ENCODE measurements at places on chromosomes 12 and 14.
A peak's percentile ranks its signal among the peaks of the same experiment; 100 is the strongest.

DNA sequence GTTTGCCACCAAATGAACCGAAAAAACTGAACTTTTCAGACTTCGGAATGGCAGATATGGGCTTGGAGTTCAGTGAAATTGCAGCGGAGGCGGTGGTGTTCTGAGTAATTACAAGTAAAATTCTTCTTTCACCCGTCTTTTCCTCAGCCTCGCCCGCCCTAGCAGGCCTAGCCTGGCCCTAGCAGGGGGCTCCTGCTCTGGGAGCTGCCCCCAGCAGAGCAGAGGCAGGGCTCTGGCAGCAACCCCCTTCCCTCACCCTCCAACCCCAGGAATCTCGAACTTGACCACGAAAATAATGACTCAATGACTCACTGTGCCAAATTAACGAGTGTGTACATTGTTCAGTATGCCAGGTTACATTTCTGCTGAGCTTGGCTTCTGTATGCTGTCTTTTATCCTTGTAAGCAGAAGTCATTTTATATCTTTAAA, 1.1 kb downstream of the PAPLN start:
- no peak for DNase-seq

- DNase-seq: no peak
These were observed 135.0 kb downstream of the FOXG1 start for GRCh38 chr14:28901631-28902030.

GRCh38 chr12:47813511-47814196, 6.0 kb downstream of the HDAC7 start:
- no peak for DNase-seq

DNA sequence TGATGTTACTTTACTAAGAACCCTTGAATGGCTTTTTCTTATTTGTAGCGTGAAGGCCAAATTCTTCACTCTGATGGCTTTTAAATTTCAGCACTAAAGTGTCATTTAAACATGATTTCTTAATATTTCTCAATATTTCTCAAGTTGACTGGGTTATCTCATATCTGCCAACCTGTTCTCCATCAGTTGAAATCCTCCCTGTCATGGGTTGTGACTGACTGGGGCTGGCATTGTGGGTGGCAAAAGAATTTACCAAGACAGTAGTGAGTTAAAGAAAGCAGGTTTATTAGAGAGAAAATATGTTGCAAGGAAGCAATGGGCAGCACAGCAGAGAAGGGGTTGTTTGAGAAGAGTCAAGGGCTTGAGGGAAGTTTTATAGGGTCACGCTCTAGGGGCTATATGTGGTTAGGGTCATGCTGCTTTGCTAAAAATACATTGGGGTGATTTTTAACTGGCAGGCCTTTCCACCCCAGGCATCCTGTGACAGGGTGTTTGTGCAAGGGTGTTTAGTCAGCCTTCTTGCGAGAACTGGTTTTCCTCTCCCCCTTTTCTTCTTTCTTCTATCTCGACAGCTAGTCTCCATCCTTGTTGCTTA, 232.8 kb upstream of the SEL1L start:
- DNase-seq: no peak

DNA sequence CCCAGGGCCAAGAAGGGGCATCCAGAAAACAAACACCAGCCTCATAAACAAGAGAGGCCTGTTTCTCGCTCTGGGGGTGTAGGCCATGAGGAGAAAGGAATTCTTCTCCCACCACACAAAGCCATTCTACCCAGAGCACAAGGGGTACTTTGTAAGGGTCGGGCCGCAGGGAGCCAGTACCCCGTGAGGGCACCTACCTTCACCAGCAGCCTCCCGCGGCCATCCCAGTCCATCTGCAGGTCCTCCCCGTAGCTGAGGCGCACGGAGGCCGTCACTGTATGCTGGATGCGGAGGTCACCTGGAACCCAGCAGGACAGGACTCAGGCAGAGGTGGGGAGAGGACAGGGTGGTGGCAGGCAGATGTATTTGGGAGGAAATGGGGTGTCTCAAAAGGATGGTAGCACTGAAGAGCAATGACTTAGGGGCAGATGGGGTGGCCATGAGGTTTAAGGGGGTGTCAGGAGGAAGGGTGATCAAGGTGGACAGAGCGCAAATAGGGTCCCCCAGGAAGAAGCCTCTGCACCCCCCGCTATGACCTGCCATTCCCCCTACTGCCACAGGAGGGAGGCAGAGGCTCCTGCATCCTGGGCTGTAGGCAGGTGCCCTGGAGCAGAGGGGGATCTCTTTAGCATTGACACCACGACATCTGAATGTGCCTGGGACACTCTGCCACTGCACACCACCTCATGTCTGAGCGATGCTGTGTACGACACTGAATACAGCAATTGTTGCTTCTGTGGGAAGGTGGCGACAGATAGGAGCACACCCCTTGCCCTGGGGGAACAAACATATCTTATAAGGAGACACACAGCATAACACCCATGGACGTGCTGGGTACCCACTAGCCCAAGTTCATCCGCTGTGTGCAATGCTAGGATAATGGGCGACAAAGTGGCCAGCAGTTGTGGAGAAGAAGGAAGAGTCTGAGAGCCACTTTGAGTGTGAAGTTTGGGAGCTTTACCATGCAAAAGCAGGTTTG, 61.4 kb downstream of the VWF start:
- DNase-seq: no peak

- no peak for DNase-seq
These were observed 127.6 kb downstream of the GXYLT1 start for GRCh38 chr12:42017051-42017450.

DNA sequence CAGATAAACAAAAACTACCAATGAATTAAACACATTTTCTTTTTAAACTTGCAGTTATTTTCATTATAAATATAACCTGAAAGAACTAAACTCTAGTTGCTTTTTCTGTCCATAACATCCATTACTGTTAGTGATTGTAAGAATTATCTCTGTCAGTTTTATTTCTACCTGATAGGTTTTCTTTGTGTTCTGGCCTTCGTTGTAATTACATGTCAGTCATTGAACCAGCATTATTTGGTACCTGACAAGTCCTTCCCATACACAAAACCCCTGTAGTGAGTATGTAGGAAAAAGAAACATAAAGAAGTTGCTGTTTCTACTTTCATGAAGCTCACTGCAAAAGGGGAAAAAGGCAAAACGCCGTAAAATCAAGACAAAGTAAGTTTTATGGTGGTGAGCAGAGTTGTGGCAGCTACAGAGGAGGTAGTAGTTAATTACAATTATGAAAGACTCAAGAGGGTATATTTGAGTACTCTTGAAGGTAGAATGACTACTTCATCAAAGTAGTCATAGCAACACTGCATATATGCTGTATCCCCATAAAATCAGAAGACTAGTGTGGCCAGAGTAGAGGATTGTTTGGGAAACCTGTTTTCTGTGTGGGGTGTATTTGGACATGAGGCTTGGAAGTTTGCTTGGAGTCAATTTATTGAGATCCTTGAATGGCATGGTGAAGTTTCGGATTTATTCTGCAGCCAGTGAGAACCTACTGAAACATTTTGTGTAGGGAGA, 102.8 kb downstream of the SLC5A8 start:
- peak; percentile 28 for DNase-seq

GRCh38 chr12:122489038-122489437, 11.7 kb downstream of the ZCCHC8 start:
- DNase-seq: no peak

GRCh38 chr14:65958664-65959562, 527.3 kb upstream of the CCDC196 start:
- no peak for DNase-seq

- no peak for DNase-seq
These were observed 426.2 kb downstream of the ZFP36L1 start for GRCh38 chr14:68366656-68367055.

GRCh38 chr12:46534327-46534840, 161.8 kb upstream of the SLC38A2 start:
- DNase-seq: no peak

DNA sequence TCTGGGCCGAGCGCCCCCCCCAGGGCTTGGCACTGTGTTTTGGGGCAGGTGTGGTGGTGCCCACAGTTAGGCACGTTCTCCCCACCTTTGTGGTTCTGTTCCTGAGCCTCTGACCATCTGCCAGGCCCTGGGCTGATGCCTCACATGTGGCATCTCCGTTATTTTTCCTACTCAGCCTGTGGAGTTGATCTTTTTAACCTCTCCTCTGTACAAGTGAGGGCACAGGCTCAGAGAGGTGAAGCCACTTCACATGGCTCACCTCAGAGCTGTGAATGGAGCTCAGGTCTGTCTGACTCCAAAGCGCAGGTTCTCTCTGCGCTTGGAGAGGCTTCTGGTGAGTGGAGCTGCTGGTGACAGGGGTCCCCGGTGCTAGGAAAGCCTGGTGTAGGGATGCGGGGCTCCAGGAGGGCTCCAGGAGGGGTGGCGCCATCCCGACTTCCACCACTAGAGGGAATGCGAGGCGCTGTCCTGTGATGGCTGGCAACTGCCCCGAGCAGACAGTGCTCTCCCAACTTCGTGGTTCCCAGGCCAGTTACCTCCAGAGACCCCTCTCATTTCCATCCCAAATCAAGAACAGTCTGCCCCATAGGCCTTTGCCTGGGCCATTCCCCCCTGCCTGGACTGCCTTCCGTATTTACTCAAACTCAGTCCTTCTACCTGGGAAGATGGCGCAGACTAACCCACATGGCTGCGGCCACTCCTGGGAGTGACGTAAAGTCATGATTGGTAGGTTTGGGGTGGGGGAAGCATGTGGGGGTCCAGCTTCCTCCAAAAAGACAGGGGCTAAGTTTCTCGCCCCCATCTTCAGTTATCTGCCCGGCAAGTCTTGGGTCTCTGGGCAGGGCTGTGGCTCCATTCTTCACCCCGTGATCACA, 9.9 kb downstream of the BCL7A start:
- DNase-seq: no peak

- no peak for DNase-seq
These were observed 1.6 kb downstream of the DGKA start for GRCh38 chr12:55932551-55932910.

GRCh38 chr12:108371801-108372344, 32.8 kb upstream of the CMKLR1 start:
- no peak for DNase-seq

- DNase-seq: no peak
These were observed 4.1 kb downstream of the SERPINA12 start for GRCh38 chr14:94505206-94505605.

DNA sequence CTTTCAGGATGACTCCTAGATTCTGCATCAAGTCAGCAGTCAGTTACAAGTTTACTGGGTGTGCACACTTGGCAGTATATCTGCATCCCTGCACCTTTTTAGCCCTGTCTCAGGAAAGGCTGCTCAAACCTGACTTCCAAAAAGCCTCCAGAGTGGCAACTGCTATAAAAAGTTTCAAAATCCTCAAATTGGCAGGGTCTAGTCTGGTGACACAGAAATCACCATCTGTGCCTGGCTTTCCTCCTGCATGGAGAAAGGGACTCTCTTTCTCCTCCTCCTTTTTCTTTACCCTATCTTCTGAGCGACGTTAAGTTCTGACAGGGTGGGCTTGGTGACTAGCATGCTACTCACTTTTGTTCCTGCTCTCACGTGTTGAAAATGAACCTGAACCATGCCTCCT, 679.5 kb downstream of the C12orf50 start:
- DNase-seq: no peak

GRCh38 chr14:68548194-68549076, 244.4 kb downstream of the ZFP36L1 start:
- no peak for DNase-seq

GRCh38 chr14:50740856-50741255, 72.8 kb upstream of the SAV1 start:
- no peak for DNase-seq

DNA sequence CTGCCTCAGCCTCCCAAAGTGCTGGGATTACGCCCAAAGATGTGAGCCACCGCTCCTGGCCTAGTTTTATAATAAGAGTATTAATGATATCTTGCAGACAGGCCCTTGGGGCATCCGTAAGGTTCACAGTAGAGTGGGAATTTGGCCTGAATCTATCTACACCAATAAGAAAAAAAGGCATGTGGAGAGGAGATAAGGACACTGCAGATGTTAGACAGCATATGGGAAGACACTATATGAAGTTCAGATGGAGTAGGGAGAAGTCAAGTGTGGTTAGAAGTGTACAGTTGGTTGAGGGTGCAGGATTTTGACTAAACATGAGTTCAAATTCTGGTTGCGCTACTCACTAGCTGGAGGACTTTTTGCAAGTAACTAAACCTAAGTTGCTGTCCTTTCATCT, 8.5 kb upstream of the TTC8 start:
- no peak for DNase-seq

DNA sequence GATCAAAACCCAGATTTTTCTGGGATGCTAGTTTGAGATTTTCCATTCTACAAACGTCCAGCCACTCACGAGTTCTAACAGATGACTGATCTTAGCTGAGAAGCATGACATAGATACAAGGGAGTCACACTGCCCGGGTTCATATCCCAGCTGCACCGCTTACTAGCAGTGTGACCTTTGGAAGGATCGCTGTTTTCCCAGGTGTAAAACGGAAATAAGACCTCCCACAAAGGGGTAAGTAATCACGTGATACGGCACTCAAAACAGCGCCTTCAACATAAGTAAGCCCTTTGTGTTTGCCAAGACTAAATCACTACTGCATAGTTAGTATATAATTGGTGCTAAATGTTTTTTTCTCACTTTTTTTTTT, 624 bp upstream of the PWP1 start:
- DNase-seq: no peak

DNA sequence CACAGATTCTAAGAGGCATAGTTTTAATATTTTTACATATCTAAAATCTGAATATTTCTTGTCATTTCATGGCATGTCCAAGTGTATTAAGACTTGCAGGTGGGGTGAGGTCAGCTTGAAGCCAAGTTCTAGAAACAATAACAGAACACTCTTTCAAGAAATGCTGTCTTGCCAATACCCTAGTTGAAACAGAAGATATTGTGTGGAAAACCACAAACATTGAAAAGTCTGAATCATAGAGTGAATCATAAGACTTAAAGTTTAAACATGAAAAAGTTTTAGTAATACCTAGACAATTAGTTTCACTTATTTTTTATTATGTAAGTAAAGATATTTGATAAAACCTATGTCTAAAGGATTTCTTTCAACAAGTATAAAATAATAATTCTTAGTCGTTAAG, 191.5 kb upstream of the CAND1 start:
- DNase-seq: no peak

GRCh38 chr12:40310211-40310610, 85.4 kb downstream of the LRRK2 start:
- no peak for DNase-seq

GRCh38 chr12:15423629-15424028, 101.3 kb downstream of the PTPRO start:
- DNase-seq: no peak

GRCh38 chr12:51401900-51402299, 10.7 kb upstream of the GALNT6 start:
- DNase-seq: no peak

- no peak for DNase-seq
These were observed 43.3 kb upstream of the MED13L start for GRCh38 chr12:116320791-116321217.

GRCh38 chr14:103194256-103195045, 71.2 kb downstream of the TNFAIP2 start:
- DNase-seq: no peak

All from NCI-H187 treated with DMSO at 0.1 percent for 48 hours (cell line).